ENCODE measurements at places on chromosomes 7 and 10.

- DNase-seq: no peak
Measured at GRCh38 chr7:132767378-132767777, 191.1 kb upstream of the PLXNA4 start.

DNA sequence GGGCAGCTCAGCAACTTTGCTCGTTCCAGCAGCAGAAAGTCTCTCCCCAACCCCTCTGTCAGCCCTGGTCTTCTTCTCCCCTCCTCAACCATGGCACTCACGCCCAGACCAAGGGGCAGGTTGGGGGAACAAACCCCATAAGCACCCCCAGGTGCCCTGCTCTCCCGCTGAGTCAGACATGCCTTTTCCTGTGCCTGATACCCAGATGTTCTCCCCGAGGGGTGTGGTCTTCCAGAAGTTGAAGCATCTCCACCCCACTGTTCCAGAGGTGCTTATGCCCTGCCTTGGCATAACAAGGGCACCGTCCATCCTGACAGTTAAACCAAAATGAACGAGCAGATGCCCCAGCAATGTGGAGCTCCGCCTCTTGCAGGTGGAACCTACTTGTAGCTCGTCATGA lies 67.1 kb downstream of the C10orf143 start:
- DNase-seq: no peak

- no peak for DNase-seq
Measured at GRCh38 chr7:91135703-91136430, 128.4 kb upstream of the FZD1 start.

DNA sequence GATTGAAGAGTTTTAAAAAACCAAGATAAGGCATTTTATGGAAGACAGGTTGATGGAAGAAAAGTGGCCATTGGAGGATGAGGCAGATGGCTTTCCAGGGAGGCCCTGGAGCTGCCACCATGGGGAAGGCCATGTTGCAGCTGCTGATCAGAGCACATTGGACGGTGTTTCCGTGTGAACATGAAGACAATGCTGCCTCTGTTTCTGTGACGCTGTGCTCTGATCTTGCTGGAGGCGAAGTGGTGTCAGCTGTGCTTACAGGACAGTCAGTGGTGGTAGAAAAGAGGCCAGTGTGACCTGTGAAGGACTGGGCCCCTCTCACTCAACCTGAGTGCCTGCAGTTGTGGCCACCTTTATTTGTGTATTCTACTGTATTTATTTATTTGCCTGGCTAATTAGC lies 132.9 kb downstream of the FAM204A start:
- no peak for DNase-seq

GRCh38 chr7:106285855-106286492 lies 1.2 kb upstream of the NAMPT start:
- no peak for DNase-seq

DNA sequence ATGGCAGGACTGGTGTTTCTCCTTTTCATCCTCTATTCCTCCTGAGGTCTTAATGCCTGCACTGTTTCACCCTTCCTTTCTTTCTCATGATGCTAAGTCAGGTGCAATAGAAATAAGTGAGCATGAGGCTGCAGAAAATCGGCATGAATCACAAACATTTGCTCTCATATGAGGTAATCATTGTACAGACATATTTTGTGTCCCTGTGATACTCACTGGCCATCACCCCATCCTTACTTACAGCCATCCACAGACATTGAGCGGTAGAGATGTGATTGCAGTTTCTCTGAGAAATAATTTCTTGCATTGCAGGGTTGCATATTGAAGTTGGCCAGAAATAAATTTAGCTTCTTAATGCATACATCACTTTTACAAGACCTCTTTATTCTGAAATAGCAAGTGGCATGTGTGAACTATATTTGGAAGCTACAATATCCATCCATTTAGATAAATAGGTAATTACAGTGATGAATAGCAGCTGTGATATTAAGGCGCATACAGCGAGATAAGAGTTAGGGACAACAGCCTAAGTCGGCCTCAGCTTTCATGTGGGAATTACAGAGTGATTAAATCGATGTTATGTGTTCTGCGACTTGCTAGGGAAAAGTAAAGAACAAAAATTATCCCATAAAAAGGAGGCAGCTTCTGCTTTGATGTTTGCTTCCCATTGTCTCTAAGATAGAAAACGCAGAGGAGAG lies 612.6 kb downstream of the SORCS3 start:
- DNase-seq: no peak

DNA sequence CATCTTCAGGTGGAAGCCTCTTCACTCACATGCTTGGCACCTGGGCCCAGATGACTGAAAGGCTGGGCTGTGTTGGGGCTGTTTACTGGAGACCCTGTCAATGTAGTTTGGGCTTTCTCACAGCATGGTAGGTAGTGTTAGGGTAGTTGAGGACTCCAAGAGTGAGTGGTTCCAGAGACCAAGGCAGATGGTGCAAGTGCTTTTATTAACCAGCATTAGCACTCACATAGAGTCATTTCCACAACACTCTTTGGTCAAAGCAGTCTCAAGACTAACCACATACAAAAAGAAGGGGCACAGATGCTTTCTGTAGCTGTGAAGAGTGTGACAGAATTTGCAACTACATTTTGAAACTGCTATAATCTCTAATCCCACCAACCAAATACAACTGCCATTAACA lies 135.0 kb downstream of the RTKN2 start:
- no peak for DNase-seq

DNA sequence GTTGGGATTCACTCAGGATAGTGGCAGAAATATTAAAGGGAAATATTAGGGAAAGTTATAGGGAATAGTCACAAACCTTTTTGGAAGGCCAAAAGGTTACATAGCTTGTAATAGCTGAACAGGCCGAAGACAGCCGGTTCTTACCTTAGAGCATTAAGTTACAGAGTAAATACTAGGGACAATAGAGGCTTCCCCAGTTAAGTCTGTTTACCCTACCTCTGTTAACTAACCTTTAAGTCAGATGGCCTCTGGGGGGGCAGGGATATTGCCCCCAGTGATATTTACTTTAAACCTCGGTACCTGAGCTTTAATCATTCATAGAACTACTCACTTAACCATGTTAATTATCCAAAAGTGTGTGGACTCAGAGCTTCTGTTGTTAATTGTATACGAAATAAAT lies 7.4 kb downstream of the POLR1F start:
- DNase-seq: no peak

DNA sequence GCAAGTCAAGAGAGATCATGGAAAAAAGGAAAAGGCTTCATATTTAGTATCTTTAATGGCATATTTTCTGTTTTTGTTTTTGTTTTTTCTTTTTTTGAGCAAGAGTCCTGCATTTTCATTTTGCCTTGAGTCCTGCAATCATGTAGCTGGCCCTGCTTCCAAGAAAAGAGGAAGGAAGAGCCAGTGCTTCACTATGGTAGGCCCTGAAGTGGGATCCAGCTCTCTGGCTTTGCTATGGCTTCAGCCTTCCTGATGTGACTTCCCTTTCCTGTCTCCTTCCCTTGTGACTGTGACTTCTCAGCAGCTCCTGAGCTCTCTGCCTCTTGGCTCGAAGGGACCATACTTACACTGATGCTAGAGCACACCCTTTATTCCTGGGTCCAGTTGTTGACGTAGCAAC lies 512.3 kb downstream of the INHBA start:
- DNase-seq: no peak

DNA sequence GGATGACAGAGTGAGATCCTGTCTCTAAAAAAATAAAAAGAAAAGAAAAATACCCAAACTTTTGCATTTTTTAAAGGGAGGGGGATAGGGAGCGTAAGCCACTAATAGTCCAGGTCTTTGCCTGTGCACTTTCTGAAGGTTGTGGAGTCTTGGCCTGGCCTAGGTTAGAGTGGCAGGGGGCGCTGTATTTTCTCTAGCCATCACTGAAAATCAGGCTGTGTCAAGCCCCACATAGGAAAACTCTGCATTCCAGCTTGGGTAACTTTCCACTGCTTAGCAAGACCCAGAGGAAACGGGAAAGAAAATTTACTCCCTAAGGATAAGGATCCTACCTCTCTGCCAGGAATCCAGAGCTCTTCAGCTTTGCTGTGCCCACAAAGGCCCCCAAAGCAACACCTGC lies 10.5 kb upstream of the PAX4 start:
- no peak for DNase-seq

DNA sequence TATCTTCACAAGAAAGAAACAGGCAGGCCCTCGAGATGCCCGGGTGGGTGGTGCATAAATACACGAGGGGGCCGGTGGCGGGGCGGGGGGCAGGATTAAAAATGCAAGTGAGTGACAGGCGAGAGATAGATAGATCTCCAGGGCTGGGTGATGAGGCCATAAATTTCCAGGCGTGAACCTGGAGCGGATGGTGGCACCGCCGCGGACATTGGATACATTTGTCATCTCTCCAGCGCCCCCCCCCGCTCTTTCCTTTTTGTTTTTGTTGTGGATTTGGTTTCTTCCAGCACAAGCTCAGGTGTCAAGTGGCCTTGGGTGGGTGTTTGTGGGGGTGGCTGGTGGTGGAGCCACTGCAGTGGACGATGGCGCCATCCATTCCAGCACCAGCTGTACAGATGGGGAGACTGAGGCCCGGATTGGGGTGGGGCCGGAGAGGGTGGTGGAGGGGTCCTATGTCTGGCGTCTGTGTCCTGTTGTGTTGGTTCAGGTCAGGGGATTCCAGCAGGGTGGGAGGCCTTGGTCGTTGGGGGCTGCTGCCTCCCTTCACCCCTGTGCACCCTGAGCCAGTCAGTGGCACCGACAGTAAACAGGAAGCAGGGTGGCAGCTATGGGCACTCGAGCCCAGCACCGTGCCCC lies 2.9 kb downstream of the ELFN1 start:
- no peak for DNase-seq

DNA sequence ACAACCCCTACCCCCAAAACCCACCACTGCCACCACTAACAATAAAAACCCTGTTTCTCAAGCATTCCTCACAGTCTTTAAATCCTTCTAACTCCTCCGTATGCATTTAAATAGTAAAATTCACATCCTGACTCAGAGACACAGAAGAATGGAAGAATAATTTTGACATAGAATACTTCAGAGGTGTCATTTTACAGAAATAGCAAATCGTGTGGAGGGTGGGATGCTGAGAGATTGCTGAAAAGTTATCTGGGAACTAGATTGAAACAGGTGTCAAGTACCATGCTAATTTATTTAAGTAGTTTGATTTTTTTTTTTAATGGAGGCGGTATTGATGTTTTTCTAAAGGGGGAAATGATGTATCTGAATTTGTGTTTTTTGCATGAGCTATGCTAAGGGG lies 575.2 kb upstream of the TPK1 start:
- no peak for DNase-seq

DNA sequence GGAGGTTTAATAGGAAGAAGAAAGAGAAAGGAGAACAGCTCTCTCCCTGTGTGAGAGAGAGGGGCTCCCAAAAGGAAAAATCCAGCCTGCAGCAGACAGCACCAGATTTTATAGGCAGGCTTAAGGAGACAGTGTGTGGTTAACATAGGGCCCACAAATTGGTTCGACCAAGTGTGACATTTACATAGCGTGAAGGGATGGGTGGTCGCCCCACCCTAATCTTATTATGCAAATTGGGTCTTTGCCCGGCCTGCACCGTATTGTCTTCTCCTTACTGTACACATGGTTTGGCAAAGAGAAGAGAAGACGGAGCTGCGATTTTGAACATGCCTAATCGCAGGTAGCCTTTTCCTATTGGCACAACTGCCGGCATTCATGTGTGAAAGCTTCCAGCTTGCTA lies 756.3 kb downstream of the NXPH1 start:
- no peak for DNase-seq

DNA sequence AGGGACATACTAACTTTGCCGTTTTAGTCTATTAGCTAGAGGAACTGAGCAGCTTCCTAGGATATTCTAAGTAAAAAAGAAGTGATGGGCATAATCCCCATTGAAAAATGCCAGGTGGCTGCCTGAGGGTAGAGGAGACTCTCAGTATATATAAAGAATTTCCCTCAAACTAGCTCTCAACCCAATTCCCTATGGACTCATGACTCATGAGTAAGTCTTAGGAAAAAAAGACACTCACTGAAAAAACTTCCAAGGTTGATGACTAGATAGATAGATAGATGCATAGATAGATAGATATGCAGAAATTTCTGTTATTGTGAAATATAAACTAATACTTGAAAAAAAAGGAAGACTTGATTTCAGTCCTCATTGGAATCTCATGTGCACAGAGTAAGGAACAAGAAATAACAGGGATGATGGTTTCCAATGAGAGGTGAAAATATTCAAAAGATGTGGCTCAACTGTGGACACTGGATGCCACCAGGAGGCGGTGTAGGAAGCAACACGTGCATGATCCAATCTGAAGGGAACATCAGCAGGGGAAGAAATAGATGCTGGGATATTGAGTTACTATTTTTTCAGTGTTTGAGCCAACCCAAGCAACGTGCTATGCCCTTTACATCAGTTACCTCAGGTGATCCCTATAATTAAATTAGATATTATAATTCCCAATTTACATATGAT lies 711.0 kb upstream of the LRRTM3 start:
- DNase-seq: no peak

DNA sequence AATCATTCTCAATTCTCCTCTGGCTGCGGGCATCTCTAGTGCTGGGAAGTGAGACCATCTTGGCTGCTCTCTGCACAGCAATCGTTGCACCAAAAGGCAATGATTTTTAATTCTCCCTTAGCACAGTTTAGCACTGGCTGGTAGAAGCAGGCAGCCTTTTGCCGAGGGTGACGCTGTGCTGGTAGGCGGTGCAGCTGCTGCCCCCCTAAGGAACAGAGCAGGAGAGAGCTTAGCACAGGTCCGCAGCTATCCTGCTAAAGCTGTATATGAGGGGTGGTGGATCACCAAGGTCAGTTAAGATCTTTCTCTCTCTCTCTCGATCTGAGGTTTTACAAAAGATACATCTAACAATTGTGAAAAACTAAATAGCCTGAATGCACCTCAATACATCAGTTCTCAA lies 390.1 kb downstream of the GATA3 start:
- no peak for DNase-seq

- DNase-seq: peak; percentile 36
Measured at GRCh38 chr7:150755473-150756099, 18.4 kb downstream of the GIMAP5 start.

GRCh38 chr7:2227699-2228098 lies 5.0 kb downstream of the MAD1L1 start:
- DNase-seq: no peak

DNA sequence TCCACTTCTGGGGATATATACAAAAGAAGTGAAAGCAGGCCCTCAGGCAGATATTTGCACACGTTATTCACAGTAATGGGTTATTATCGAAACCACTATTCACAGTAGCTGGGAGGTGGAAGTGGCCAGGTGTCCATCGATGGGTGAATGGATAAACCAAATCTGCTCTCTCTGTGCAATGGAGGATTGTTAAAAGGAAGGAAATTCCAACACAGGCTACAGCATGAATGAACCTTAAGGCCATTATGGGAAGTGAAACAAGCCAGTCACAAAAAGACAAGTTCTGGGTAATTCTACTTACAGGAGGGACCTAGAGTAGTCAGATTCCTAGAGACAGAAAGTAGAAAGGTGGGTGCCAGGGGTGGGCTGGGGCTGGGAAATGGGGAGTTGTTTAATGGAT lies 48.5 kb upstream of the BHLHA15 start:
- no peak for DNase-seq

All from KG1 (cell line).